Right lobe of liver (tissue), 6 donors: ENCODE measurements at places on chromosomes 7 and 10.

DNA sequence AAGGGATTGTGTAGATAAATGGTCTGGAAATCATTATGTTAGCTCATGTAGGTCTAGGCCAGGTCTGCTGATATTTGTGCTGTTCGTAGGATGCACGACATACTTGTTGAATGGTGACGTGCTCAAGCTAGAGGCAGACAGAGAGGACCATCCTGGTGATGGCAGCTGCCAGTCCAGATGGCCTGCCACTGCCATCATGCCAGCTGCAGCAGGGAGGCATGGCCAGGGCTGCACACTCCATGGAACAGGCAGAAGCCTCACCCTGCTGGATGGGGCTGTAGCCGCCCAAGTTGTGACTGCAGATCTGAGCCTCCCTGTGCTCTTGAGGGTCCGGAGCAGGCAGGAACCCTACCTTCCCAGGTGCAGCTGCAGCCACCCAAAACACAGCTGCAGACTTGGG lies 80.3 kb downstream of the SPDYE5 start:
- no peaks in the 10 kb centered on the region for H3K27me3 ChIP-seq
- no peak for DNase-seq
- H3K36me3 ChIP-seq, result peaks cover 8% of the 10 kb centered on the region
- no peaks in the 10 kb centered on the region for H3K4me1 ChIP-seq

DNA sequence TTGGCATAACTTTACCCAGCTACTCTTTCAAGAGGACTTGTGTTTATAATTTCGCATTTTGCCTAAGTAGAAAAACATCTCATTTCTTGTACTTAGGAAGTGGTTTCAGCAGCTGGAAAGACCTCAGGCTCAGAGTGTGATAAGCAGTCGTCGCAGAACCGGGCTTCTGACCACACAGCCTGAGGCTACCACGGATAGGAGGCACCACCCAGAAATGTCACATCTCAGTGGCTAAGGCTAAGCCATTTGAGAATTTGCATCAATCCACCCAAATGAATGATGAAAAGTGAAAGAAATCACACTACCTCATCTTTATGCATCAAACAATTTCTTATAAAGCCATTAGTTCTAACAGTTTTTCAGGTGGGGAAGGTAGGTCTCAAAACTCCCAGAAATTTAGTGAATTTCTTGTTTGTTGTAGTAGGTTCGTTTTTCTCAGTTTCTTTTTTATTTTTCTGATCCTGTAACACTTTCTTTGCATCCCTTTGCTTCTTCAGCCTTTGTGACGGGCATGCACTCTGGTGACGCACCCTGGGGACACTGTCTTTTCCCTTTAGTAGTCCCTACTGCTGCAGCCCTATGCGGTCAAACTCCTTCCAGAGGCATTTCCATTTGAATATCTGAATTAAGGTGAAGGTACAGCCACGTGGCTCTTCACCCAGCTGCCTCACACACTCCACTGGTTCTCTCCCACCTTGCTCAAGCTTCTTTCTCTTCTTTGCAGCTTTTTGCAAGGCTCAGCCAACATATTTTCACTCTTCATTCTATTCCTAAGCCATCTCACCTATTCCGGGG lies 68.5 kb downstream of the MAP3K8 start:
- no peaks in the 10 kb centered on the region for H3K36me3 ChIP-seq
- no peak overlapping the region for H3K27ac ChIP-seq
- H3K4me1 ChIP-seq, result no peaks in the 10 kb centered on the region
- H3K4me3 ChIP-seq, result no peak overlapping the region
- H3K27me3 ChIP-seq, result no peaks in the 10 kb centered on the region

DNA sequence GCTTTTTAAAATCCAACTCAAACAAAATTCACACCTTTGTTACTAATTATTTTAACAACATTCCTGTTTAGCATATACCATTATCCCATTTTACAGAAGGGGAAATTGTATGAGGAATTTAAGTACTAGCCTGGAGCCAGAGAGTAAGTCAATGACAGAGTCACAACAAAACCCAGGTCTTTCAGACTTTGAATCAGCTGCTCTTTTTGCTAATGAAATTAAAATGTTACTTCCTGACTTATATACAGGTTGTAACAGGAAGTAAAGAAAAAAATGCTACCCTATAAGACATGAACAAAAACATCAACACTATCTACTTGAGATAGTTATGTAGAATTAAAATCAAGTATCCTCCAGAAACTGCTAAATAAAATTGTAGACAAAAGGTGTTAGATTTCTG lies 82.6 kb upstream of the ASAH2 start:
- H3K4me3 ChIP-seq, result no peak overlapping the region
- H3K27me3 ChIP-seq, result no peaks in the 10 kb centered on the region
- H3K27ac ChIP-seq, result no peak overlapping the region
- H3K36me3 ChIP-seq, result no peaks in the 10 kb centered on the region
- no peak for DNase-seq

- no peaks in the 10 kb centered on the region for H3K4me1 ChIP-seq
- DNase-seq, result no peak
- no peaks in the 10 kb centered on the region for H3K27me3 ChIP-seq
- H3K4me3 ChIP-seq, result no peak overlapping the region
- H3K36me3 ChIP-seq, result no peaks in the 10 kb centered on the region
These were observed 57.7 kb downstream of the ATAD1 start for GRCh38 chr10:87760195-87760905.

- no peak for DNase-seq
- H3K27ac ChIP-seq, result no peak overlapping the region
- H3K4me1 ChIP-seq, result no peaks in the 10 kb centered on the region
- H3K36me3 ChIP-seq, result no peaks in the 10 kb centered on the region
- no peaks in the 10 kb centered on the region for H3K27me3 ChIP-seq
- H3K4me3 ChIP-seq, result no peak overlapping the region
These were observed 98.6 kb downstream of the BTRC start for GRCh38 chr10:101452593-101452992.

- no peaks in the 10 kb centered on the region for H3K27me3 ChIP-seq
- H3K4me1 ChIP-seq, result no peaks in the 10 kb centered on the region
- no peak overlapping the region for H3K4me3 ChIP-seq
- no peak overlapping the region for H3K27ac ChIP-seq
- DNase-seq, result no peak
These were observed 21.0 kb downstream of the TRIL start for GRCh38 chr7:28937103-28937502.
